COR-L47 (cell line): ENCODE measurements at places on chromosomes 13 and 19.

- no peak for DNase-seq
Measured at GRCh38 chr13:40536443-40537113, 129.9 kb downstream of the FOXO1 start.

DNA sequence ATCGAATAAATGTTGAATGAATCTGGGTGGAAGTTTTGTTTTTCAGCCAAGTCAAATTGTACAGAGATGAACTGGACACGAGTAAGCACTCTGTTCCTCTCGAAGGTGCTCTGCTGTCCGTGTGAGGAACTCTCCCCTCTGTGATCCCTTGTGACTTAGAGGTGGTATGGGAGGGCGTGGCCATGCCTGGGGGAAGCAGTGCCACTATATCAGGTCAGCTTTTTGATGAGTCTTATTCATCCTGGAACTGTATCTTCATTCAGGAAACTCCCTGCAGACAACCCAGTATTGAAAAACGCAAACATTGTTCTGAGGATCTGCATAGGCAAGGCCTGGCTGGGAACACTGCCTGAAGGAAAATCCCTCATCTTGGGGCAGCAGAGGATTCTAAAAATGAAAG, 45.7 kb upstream of the FLT1 start:
- no peak for DNase-seq

DNA sequence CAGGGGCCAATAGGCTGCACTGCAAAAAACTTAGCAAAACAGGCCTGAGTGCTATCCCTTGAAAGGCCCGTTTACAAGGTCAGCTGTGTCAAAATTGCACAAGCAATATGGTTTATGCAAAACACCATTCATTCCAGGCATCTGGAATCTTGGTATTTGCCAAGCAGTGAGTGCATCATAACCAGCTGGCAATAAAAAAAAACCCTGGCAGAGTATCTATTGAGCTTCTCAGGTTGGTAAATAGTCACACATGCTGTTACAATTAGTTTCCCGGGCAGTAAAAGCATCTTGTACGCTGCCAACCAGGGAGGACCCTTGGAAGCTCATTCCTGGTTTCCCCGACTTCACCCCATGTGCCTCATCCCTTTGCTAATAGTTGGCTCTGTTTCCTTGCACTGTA, 21.3 kb downstream of the ZNF77 start:
- peak; percentile 57 for DNase-seq

DNA sequence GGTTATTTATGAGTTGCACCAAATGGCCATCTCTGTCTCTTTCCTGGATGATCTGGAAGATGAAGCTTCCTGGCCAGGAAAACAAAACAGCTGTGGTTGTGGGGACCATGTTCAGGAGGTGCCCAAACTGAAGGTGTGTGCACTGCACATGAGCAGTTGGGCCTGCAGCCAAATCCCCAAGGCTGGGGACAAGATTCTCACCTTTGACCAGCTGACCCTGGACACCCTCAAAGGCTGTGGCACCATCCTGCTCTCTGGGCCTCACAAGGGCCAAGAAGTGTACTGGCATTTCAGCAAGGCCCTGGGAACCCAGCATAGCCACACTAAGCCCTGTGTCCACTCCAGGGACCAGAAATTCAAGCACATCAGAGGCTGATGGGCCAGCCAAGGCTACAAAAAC, 84.2 kb downstream of the KCNRG start:
- no peak for DNase-seq

DNA sequence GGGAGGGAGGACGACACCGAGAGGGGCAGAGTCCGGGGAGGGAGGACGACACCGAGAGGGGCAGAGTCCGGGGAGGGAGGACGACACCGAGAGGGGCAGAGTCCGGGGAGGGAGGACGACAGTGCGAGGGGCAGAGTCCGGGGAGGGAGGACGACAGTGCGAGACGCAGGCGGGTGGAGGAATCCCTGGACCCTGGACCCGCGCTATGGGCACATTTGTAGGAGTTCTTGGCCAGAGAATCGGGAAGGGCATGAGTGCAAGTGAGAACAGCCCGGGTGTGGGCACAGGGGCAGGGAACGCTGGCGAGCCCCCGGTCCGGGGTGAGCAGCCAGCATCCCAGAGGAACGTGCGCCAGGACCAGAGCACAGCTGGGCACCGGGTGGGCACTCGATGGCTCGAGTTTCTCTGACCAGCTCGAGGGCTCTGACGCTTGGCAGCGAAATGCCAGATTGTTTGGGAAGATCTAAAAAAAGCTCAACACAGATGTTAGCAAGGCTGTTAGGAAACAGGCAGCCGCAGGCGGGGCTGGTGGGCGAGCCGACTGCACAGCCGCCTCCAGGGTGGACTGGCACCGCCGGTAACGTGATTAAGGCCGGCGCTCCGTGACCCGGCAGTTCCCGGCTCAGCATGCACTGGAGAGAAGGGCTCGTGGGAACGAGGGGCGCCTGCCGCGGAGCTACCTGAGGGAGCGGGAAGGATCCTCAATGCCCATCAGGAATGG, 17.9 kb upstream of the C2CD4C start:
- DNase-seq = no peak

DNA sequence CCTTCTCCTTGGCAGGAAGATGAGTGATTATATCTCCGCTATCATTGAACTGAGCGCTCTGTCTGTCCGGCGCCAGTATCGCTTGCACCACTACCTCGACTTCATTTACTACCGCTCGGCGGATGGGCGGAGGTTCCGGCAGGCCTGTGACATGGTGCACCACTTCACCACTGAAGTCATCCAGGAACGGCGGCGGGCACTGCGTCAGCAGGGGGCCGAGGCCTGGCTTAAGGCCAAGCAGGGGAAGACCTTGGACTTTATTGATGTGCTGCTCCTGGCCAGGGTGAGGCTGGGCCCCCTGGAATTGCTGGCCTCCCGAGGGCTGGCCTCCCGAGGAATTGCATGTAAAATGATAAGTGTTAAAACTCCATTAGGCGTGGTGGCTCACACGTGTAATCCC, 32.1 kb downstream of the CYP4F22 start:
- DNase-seq = no peak

- DNase-seq = no peak
Measured at GRCh38 chr13:46270416-46270815, 58.7 kb downstream of the LRRC63 start.

GRCh38 chr13:51122868-51123566, 11.9 kb upstream of the C13orf42 start:
- no peak for DNase-seq

DNA sequence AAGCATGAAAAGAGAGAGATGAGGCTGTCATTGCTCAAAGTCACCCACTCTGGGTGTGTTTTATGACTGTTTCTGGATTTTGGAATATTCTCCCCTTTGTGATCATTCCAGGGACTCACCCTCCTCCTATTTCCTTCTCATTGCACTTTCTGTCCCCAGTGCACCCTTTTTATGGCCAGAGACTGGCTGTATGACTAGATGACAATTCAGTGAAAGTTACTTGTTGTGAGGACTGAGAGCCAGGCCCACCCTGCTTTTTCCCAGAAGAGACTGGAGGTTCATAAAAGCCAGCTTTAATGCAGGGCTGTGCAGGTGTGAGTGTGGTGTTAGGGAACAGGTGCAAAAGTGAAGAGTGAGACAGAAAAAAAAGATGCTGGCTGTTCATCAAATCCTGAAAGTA, 17.3 kb downstream of the CEACAM7 start:
- no peak for DNase-seq

DNA sequence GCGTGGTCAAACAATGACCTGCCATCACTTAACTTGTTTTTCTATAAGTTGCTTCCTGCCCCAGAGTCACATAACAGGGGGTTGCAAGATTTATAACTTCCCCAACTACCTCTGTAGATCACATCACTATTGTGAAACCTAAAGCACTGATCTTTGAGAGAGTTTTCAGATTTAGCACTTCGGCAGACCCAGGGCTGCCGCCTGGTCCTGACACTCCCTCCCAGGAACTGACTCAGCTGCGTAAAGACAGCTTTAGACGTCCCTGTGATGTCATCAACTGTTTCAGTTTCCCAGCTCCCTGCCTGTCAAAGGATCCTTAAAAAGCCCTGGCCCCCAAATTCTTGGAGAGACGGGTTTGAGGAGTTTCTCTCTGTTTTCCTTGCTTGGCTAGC, 33.3 kb downstream of the IGFL2 start:
- DNase-seq = no peak

- no peak for DNase-seq
Measured at GRCh38 chr19:30450835-30451321, 78.7 kb downstream of the ZNF536 start.

- no peak for DNase-seq
Measured at GRCh38 chr13:20796791-20797508, 23.2 kb upstream of the EEF1AKMT1 start.

- no peak for DNase-seq
Measured at GRCh38 chr19:7887408-7888144, 734 bp upstream of the LRRC8E start.

- DNase-seq = peak; percentile 3
Measured at GRCh38 chr13:61255040-61255796, 160.4 kb downstream of the PCDH20 start.

DNA sequence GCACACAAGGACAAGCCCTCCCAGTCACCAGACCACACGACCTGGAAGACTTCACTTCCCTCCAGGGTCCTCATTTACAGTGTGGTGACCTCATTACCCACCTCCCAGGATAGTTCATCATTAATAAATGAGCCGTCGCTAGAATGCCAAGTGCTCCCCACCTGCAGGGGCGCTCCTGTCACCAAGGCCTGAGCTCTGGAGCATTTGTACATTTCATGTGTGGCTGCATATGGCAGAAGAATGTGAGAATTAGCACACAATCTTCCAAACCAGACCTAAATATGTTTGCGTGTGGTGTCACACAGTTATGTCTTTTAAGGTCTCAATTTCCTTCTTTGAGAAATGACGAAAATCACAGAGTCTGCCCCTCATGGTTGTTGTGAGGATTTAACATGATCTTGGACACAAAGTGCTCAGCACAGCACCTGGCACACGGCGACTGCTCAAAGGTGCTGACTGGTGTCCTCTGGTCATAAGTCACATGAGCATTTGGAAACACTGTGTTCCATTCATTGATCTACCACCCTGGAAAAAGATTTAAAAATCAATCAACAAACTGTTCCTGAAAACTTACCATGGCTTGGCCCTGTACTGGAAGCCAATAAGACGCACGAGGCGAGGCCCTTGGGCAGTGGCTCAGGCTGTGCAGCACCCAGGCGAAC, 150.6 kb upstream of the SPACA7 start:
- no peak for DNase-seq

- DNase-seq = no peak
Measured at GRCh38 chr19:2302319-2303210, 5.4 kb downstream of the LINGO3 start.

DNA sequence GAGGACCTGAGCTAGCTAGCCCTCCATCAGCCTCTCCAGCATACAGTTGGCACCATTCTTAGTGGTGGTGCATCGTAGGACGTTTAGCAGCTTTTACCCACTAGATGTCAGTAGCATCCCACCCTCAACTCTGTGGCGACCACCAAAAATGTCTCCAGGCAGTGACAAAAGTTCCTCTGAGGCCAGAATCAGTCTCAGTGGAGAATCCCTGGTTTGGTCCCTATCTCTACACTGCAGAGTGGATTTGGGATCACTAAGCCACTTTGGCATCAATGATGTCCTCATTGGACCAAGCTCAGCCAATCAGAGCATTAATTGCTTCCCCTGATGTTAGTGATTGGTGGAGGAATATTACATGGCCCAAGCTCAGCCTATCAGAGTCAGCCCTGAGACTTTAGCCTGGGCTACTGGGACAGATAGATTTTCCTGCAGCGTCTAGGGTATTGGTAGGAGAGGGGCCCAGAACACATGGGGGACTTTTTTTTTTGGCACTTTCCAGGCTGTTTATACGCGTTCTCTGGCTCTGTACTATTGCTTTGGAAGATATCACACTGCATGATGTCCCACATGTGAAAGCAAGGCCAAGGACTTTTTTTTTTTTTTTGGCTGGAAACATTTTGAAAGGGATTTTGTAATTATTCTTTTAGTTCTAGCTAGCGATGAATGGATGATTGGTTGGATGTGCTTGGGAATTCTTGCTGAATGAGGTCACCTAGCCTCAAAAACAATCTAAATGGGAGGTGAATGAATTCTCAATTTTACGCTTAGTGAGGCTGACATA, 7.0 kb downstream of the TMEM221 start:
- DNase-seq = no peak

GRCh38 chr13:41325752-41326151, 14.7 kb downstream of the NAA16 start:
- DNase-seq = no peak

DNA sequence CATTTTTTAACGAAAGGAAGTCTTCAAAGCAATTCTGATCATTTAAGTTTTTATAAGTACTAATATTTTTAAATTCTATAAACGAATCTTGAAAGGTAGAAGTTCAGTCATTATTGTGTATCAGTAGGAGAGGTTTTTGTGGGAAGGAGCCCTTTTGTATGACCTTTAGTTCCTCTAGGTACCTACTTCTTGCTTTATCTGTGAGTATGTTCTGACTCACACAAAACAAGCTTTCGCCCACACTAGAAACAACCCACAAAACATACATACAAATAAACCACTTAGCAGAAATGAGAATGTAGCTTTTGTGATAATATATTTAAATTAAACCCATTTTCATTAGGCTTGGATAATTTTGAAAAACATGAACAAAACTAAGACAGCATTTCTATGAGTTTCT, 27.8 kb downstream of the ERCC5 start:
- DNase-seq = no peak

DNA sequence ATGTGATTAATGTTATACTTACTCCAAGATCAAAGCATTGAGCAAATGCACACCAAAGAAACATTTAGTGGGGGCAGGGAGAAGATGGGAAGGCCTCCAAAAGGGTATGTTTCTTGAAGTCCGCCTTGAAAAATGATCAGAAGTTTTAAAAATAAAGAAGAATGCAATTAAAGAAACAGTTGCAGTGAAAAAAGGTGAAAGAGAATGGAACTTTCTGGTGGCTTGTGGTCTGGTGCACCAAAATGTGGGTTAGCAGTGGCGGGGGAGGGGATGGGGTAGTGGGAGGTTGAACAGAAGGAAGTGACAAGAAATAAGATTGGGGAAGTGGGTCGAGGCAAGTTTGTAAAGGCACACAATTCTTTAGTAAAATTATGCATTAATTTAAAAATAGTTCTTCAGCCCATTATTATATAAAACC, 2.5 kb downstream of the LCP1 start:
- DNase-seq = no peak

GRCh38 chr13:51920786-51921185, 59.0 kb downstream of the CCDC70 start:
- DNase-seq = no peak

GRCh38 chr13:30846311-30846710, 59.8 kb upstream of the MEDAG start:
- no peak for DNase-seq
